Stimulated activated CD8-positive, alpha-beta memory T cell treated with anti-CD3 and anti-CD28 coated beads, Interleukin-7, amount 100 ng/mL, for 48 hours (primary cell): ENCODE measurements at places on chromosomes 12 and 14.
A peak's percentile ranks its signal among the peaks of the same experiment; 100 is the strongest.

DNA sequence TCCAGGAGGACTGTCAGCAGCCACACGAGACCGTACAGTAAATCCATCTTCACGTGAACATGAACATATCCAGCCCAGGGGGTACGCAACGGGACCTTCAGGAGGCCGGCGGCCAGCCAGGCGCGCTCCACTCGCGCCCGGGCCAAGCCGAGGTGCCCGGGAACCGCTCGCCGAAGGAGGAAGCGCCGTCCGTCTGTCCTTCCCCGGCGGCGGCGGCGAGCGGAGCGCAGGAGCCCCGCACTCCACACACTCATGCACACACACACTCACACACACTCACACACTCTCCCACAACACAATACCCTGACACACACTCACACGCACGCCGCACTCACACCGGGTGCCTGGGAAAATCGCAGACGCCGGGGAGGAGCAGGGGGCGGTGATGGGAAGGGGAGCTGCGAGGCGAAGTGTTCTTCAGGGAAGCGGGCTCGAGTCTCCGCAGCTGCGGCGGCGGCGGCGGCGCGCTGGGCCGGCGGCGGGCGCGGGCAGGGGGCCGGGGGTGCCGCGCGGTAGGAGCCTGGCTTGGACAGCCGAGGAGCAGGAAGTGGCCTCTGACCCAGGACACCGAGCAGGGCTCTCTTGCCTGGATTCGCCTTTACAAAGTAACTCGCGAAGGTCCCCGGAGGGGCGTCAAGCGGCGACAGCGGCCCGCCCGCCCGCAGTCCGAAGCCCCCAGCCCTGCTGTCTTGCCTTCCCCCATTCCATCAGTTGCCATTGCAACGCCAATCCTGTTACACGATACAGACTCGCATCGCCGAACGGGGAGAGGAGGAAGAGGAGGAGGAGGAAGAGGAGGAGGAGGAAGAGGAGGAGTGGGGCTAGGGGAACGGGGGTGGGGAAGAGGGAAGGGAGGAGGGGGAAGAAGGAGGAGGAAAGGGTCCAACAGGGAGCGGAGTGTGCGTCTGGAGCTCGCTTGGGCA lies 601 bp downstream of the MDGA2 start:
- DNase-seq = no peak

- DNase-seq = no peak
Observed at GRCh38 chr12:52029685-52030084, 21.6 kb upstream of the NR4A1 start.

- DNase-seq = no peak
Observed at GRCh38 chr14:52060080-52060479, 8.8 kb downstream of the NID2 start.

DNA sequence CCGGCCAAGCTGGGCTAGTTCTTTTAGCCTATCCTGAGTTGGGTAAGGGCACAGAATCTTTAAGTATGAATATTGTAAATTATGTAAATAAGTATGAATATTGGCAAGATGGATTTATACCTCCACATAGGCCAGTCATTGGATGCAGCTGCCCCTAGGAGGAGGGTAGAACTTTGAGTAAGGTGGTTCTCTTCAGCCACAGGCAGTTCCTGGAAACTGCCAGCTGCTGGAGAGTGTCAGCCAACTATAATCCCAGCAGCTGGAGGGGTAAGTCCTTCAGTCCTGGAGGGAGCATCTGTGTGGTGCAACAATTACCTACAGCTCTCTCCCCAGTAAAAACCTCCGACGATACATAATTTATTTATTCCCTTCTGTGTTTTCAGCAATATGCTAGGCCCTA lies 65.8 kb upstream of the TMPO start:
- DNase-seq = no peak

DNA sequence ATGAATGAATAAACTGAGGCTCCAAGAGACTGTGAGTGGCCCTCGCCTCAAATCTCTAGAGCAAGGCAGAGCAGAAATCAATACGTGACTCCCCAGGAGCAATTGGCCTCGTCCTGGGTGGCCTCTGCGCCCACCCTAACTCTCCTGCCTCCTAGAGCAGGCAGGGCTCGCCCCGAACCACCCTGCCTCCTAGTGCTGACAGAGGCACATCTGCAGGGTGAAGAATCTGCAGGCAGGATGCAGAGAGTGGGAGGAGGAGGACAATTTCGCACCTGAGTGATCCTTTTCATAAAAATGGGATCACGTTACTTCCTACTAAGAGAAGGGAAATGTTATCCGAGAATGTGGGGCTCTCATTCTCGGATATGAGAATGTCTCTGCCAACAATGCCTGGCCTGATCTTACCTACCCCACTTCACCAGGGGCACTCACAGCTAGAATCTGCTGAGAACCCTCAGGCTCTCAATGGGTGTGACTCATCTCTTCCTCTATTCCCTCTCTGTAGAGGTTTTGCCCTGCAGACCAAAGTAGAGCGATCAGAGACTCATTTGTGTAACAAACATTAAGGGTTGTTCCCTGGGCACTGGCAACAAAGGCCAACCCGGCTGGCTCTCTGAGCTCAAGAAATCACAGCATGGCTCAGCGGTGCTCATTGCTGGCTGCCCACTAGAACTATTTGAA lies 61.7 kb upstream of the BCL2L14 start:
- peak; percentile 40 for DNase-seq

DNA sequence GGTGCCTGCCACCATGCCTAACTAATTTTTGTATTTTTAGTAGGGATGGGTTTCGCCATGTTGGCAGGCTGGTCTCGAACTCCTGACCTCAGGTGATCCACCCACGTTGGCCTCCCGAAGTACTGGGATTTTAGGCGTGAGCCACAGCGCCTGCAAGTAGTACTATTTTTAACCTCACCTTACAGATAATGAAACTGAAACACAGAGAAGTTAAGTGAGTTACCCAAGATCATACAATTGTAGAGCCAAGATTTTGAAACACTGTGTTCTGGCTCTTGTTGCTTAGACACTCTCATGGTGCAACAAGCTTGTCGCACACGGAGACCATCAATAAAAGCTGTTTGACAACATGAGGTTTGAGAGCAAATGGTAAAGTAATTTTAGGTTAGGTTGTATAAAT lies 159.1 kb upstream of the LMNTD1 start:
- DNase-seq = no peak
